ENCODE measurements at places on chromosomes 2 and 18.

GRCh38 chr2:207256476-207257207 lies 90.9 kb upstream of the KLF7 start:
- DNase-seq = no peak

- no peak for DNase-seq
Measured at GRCh38 chr2:188118431-188118830, 173.2 kb upstream of the GULP1 start.

GRCh38 chr18:12606592-12607315 lies 51.2 kb downstream of the SPIRE1 start:
- DNase-seq = no peak

DNA sequence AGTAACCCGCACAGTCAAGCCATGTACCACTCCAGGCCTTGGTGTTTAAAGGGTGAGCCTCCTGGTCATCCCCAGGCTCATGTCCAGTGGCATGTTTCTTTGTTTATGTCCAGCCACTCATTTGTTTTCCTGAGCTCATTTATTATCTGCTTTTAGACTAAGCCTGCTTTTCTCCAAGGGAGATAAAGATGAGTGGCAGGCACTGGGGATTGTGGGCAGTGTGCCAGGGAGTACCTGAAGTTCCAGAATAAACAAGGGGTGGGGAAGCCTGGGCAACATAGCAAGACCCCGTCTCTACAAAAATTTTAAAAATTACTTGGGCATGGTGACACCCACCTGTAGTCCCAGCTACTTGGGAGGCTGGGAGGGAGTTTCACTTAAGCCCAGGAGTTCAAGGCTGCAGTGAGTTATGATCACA lies 1.9 kb downstream of the ANXA4 start:
- no peak for DNase-seq

GRCh38 chr2:226652369-226652768 lies 147.3 kb downstream of the IRS1 start:
- no peak for DNase-seq

- no peak for DNase-seq
Measured at GRCh38 chr2:198077477-198077876, 273.1 kb downstream of the PLCL1 start.

DNA sequence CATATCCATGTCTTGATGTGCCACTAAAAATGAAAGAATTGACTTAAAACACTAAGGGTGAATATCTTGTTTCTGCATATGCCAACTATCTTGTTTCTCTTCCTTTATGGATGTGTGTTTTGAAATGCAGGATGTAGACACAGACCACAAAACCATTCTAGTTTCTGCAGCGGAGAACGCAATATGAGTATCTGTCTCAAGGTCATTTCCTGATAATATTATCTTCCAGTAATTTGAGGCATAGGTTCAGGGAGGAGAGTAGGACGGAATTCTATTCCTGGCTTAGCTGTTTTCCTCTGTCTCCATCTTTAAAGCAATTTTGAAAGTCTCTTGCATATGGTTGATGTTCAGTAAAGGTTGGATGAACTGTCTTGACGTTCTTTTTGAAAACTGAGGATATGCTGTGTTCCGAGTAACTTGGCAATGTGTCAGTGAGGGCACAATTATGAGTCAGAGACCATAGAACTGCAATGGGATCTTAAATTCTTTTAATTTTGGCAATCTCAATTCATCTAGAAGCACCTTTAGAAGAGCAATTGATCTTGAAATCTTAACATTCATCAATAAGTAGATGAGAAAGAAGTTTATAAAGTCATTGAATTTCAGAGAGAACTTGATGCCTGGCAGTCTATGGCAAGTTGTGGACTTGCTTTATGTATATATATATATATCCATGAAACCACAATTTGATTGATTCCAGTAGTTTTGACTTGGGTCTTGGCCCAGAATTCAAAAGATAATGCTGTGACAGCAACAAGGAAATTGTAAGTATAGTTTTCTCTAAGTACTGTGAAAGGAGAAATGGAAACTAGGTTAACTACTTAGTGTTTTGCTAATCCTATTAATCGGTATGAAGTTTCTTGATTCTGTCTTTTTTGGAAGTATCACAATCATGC lies 24.8 kb downstream of the RAB27B start:
- no peak for DNase-seq

DNA sequence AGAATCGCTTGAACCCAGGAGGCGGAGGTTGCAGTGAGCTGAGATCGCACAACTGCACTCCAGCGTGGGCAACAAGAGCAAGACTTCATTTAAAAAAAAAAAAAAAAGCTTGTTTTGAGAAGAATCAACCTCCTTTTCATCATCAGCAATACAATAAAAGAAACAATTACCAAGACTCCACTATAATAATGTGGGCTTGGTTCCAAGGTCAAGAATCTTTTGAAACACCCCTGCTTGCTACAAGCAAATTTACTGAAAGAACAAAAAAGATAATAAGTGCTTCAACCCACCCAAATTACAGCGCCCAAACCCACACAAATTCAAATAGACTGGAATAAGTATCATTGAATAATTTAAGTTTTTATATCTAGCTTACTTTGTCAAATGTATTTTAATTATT lies 33.6 kb upstream of the MAPRE3 start:
- DNase-seq = no peak

Data from cortex of kidney (tissue), 1 donor.